ENCODE measurements at places on chromosomes 4 and X. TPM values are rescaled to one million over a fixed set of nuclear protein-coding genes. Genes with fewer than 3 reads are reported as not detected.

KLB gene
- total RNA-seq: 0.43 TPM

RAI2 gene
- 5.7 TPM for total RNA-seq

GRCh38 chr4:25743971-25744370 is 88.3 kb downstream of the SLC34A2 start:
- no peak for DNase-seq

DNA sequence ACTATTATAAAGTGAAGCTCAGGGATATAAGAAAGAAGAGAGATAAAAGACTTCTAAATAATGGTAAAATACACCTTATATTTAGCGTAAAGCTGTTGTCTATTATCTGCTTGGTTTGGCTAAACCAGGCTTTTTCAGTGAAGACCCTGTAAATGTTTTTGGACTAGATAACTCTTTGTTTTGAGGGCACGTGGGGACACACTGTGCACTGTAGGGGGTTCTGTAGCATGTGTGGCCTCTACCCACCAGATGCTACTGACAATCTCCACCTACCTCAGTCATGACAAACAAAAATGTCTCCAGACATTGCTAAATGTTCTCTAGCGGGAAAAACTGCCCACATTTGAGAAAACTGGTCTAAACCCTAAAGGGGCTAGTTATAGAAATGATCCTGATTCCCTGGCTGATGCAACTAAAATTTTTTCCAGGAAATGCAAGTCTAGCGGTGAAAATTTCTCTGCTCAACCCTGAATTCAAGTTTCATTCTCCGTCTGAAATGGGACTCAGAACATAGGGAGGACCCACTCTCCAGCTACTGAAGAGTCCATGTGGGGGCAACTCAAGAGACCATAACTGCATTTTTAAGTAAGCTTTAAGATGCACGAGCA is 355.2 kb upstream of the RASGEF1B start:
- DNase-seq: no peak

DNA sequence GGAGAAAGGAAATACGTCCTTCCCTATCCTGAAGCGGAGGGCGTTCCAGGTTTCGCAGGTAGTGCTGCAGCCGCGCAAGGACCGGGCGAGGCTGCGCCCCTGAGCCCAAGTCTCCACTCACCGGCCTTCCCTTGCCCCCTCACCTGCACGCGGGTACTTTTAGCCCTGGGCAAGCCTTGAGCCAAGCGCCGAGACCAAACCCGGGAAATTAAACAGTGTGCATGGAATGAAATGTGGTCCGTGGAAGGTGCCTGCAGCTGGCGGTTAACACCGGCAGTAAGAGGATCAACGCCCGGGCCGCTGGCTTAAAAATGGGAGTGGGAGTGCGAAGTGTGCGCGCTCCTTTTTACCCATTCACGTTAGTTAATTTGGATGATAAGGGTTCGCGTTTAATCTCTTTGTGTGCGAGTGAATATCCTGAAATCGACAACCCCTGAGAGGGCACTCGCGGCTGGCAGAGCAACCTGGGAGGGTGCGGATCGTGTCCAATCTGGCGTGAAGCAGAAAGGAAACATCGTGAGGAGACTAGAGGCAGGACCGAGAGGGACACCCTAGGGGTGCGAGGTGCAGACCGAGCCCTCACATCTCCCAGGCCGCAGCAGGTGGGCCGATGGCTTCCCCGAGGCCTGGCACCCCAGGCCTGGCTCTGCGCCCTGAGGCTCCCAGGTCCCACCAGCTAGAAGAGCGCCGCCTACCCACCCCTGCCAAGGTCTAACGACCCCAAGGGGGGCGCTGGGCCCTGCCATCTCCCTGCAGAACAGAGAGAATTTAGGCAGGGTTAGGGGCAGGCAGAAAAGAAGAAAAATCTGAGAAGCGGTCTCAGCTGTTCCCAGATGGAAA is 2.0 kb upstream of the HELT start:
- peak; percentile 62 for DNase-seq

DNA sequence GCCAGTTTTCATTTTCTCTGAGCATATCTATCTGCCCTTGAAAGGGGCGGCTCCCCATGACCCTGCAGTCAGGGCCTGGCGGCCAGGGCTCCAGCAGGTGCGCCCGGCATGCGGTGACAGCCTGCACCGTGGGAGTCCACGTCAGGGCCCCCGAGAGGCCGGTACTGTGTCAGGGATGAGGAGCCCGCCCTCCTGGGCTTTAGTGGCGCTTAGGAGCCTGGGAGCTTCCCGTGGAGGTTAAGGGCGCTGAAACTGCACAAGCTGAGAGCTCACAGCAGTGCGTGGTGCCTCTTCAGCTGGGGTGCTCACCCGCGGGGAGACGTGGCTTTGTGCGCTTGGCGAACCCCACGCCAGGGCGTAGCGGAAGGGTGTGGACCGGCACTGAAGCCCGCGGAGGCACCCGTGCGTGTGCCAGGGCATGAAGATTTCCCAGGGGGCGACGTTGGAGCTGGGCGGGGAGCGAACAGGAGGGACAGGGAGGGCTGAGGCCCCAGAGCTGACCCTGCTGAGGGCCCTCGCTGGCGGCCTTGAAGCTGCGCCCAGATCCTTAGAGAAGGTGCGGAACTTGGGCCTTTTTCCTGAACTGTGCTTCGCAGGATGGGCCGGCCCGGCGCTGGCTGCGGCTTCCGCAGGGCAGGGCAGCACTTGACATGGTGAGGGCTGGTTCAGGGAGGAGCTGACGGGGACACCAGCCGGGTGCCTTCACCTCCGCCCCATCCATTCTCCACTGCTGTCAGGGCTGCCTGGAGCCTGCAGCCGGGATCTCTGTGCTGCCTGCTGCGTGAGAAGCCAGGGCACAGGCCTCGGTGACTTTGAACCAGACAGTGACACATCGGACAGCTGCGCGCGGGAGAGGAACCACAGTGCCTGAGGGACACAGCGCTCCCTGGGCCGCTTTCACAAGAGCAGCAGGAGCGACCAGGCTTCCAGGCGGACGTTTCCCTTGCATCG is 32.9 kb downstream of the HTT-AS start:
- no peak for DNase-seq

DNA sequence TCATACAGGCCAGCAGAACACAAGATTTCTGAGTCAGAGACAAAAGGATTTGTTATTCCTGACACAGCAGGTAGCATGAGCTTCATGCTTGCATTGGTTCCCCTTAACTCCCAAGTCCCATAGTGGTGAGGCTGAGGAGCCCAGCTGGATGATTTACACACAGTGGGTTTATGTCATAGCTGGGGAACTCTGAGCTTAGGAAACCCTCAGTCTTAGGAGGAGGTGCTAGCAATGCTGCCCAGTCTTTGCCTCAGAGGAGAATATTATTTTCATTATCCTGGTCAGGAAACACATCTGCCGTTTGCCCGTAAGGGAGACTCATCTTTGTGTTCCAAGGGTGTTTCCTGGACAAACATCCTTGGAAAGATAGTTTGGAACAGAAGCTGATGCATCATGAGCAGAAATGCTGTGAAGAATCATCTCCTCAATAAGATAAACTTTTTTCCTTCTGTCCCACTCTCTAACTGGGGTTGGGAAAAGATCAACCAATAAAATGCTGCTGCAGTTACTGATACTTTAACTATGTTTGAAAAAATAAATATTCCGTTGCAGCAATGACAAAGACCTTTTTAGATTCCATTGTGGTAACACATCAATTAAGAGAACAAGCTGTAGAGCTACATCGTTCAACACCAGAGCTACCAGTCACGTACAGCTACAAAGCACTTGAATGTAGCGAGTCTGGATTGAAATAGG is 146.8 kb downstream of the DCLK2 start:
- no peak for DNase-seq

- no peak for DNase-seq
Observed at GRCh38 chr4:53586121-53586816, 5.0 kb downstream of the LNX1 start.

DNA sequence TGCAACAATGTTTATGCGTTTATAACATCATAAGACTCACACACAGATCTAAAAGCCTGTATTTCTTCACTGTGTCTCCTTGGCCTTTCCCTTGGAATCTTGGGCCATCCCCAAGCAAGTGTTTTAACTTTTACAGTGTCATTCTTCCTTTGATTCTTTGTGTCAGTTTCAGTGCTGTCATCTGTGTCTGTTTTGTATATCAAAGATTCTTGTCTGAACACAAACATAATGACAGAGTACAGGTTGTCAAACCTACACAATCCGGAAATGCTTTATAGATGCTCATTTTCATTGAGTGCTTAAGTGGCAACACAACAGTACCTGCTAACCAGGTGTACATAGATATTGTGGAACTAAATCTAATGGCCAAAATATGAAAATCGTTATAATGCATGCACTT is 1500.0 kb downstream of the TECRL start:
- DNase-seq: no peak

Measured in type B pancreatic cell (in vitro differentiated cells).